B cell (primary cell): ENCODE measurements at places on chromosomes 3 and 15. TPM values are rescaled to one million over a fixed set of nuclear protein-coding genes. Genes with fewer than 3 reads are reported as not detected.

The FMN1 gene
- 0.21 and 0.40 TPM in 2 replicates for polyA plus RNA-seq

The TM4SF4 gene
- not detected in 2 replicates for polyA plus RNA-seq

The KLHL40 gene
- polyA plus RNA-seq: not detected in 2 replicates

The TRPM1 gene
- polyA plus RNA-seq: 0.07 and 0.16 TPM in 2 replicates

GRCh38 chr3:142676151-142676550 is 47.7 kb upstream of the TRPC1 start:
- no peaks in the 10 kb centered on the region for H3K4me1 ChIP-seq
- no peaks in the 10 kb centered on the region for H3K27me3 ChIP-seq
- no peak overlapping the region for H3K27ac ChIP-seq
- no peak for DNase-seq
- no peak overlapping the region for H3K4me3 ChIP-seq

DNA sequence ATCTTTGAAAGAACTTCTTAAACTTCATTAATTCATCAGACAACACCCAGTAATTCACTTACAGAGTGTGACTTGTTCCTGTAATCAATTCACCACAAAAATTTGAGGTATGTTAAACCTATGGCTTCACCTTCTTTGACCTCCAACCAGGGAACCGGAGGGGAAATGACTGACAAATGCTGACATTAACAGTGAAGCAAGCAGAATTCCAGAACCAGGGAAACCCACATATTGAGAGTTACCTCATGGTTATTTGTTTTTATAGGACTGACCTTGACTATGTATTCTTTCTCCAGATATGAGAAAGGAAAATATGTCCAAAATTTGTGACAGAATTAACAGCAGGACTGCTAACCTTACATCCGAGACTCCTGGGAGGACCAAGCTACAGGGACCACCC is 2.7 kb downstream of the P3H2 start:
- H3K27me3 ChIP-seq: peaks cover 13% of the 10 kb centered on the region
- H3K4me1 ChIP-seq: peaks cover 4% of the 10 kb centered on the region
- no peak overlapping the region for H3K27ac ChIP-seq
- H3K36me3 ChIP-seq: no peaks in the 10 kb centered on the region

- H3K4me3 ChIP-seq: no peak overlapping the region
- H3K36me3 ChIP-seq: no peaks in the 10 kb centered on the region
- DNase-seq: no peak
- no peaks in the 10 kb centered on the region for H3K4me1 ChIP-seq
Observed at GRCh38 chr3:56342475-56342874, 125.8 kb downstream of the ERC2 start.

- no peaks in the 10 kb centered on the region for H3K27me3 ChIP-seq
- peaks cover 55% of the 10 kb centered on the region for H3K4me1 ChIP-seq
- no peak for DNase-seq
- peaks cover 32% of the 10 kb centered on the region for H3K36me3 ChIP-seq
Observed at GRCh38 chr15:67124911-67125588, 59.6 kb downstream of the SMAD3 start.

- no peak overlapping the region for H3K27ac ChIP-seq
- H3K36me3 ChIP-seq: no peaks in the 10 kb centered on the region
- H3K4me1 ChIP-seq: peaks cover 6% of the 10 kb centered on the region
- no peaks in the 10 kb centered on the region for H3K27me3 ChIP-seq
- no peak overlapping the region for H3K4me3 ChIP-seq
Observed at GRCh38 chr3:112397556-112397955, 64.6 kb downstream of the CD200 start.

DNA sequence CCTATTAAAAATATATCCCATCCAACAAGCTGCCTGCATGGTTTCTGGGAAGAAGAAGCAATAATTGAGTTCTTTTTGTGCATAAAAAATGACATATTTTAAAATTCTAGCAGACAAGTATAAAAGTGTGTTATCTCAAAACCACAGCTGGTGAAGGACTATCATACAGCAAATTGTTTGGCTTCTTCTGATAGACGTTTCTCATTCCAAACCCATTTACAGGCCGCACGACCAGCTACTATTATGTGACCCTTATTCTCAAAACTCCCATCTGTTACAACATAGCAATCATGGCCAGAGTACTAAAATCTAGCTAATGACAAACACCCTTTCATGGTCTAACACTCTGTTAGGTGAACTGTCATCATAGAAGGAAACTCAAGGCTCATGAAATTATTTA is 21.7 kb downstream of the ETFA start:
- no peaks in the 10 kb centered on the region for H3K4me1 ChIP-seq
- peaks cover 8% of the 10 kb centered on the region for H3K36me3 ChIP-seq
- no peak overlapping the region for H3K4me3 ChIP-seq
- H3K27me3 ChIP-seq: no peaks in the 10 kb centered on the region
- DNase-seq: no peak
- H3K27ac ChIP-seq: no peak overlapping the region

DNA sequence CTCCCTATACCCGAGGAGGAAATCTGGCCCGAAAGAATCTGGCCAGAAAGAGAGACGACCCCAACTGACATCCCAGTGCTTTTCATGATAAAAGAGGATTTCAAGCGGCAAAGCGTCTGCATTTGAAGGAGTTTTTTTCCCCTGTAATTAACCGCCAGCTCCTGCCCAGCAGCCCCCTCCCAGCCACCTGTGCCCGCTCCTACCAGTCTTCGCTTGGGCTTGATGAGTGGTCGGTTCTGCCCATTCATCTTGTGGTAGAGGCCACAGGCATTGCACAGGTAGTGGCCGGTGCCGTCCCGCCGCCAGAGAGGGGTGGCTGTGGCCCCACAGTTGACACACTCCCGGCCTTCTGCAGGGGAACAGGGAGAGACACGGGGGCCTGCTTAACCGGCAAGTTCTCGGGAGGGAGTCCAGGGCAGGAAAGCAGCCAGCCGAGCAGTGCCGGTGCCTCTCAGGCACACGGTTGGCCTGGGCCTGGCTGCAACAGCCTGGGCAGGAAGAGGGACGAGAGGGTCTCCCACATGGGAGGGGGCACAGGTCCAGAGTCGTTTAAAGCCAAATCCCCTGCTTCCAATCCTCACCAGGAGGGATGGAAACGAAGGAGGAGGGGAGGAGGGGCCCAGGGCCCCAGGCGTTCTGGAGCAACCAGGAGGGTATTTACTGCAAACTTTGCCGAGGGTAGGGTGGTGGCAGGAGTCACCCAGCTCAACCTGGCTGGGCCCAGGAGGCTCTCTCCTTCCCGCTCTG is 9.2 kb downstream of the GATA2 start:
- no peaks in the 10 kb centered on the region for H3K36me3 ChIP-seq
- peaks cover 12% of the 10 kb centered on the region for H3K27me3 ChIP-seq
- H3K27ac ChIP-seq: no peak overlapping the region
- H3K4me3 ChIP-seq: no peak overlapping the region
- DNase-seq: peak; percentile 18
- H3K4me1 ChIP-seq: peaks cover 38% of the 10 kb centered on the region

GRCh38 chr3:83317605-83318004 is 1556.2 kb upstream of the GBE1 start:
- H3K4me3 ChIP-seq: no peak overlapping the region
- DNase-seq: no peak
- H3K27me3 ChIP-seq: no peaks in the 10 kb centered on the region
- H3K4me1 ChIP-seq: no peaks in the 10 kb centered on the region
- no peaks in the 10 kb centered on the region for H3K36me3 ChIP-seq

DNA sequence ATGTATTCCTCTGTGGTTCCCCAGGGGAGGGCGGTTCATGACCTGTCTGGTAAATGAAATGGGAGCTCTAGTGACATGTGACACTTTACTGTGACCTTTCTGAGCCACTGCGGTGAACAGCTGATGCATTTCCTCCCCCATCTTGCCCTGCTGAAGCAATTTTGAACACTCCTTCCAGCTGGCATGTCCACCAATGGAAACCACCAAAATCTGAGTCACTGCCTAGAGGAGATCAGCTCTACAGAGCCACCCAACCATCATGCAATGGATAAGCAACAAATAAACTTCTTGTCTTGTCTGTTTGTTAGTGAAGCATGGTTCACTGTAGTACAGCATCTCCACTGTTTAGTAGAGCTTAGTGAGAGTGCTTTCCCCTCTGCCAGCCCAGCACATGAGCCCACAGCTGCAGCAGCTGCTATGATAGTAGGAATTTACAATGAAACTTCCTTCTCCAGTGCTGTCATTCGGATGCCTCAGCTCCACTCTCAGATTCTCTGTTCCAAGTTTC is 479.4 kb downstream of the NTRK3 start:
- no peaks in the 10 kb centered on the region for H3K27me3 ChIP-seq
- H3K4me3 ChIP-seq: no peak overlapping the region
- no peaks in the 10 kb centered on the region for H3K4me1 ChIP-seq
- no peaks in the 10 kb centered on the region for H3K36me3 ChIP-seq
- H3K27ac ChIP-seq: no peak overlapping the region
- DNase-seq: no peak
